NCI-H524 (cell line): ENCODE measurements at places on chromosomes 6 and 20.
A peak's percentile ranks its signal among the peaks of the same experiment; 100 is the strongest.

- DNase-seq: peak; percentile 42
These were observed 7.6 kb downstream of the NKAIN4 start for GRCh38 chr20:63246490-63247288.

- DNase-seq: no peak
These were observed 4.5 kb downstream of the DPM1 start for GRCh38 chr20:50953821-50954220.

- DNase-seq: no peak
These were observed 125.9 kb downstream of the KIF6 start for GRCh38 chr6:39599341-39599740.

- no peak for DNase-seq
These were observed 671.8 kb downstream of the QKI start for GRCh38 chr6:164086076-164086887.

- DNase-seq: no peak
These were observed 54.2 kb downstream of the OGFRL1 start for GRCh38 chr6:71342772-71343171.

- DNase-seq: no peak
These were observed 10.2 kb downstream of the DNPH1 start for GRCh38 chr6:43219119-43219518.

DNA sequence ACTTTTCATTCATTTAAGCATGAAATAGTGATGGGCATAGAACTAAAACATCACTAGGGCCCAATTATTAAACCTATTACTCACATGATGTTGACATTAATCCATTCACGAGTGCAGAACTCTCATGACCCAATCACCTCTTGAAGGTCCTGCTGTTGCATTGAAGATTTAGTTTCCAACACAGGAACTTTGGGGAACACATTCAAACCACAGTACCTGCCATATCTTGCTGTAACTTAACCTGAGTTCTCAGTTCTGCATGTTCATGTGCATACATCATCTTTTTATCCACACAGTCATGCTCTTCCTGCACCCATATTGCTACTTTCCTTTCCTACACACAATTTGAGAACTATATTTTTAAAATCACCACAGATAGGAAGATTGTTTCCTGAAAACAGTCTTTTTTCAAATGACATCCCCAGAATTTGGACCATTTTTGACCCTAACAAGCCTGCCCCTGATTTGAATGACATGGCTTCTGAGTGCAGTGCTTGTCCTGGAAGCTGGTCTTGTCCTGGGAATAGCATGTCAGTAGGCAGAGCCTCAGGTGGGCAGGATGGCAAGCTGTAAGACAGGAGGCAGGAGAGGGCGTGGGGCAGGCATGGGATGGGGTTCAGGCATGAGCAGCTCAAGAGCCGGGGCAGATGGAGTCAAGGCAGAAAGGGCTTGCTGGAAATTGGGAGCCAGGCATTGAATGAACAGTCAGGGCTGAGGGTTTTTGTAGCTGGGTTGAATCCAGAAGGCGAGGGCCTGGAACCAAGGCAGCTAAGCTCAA, 49.2 kb upstream of the FOXC1 start:
- no peak for DNase-seq

- no peak for DNase-seq
These were observed 1.1 kb upstream of the MAP3K5 start for GRCh38 chr6:136793363-136793762.

DNA sequence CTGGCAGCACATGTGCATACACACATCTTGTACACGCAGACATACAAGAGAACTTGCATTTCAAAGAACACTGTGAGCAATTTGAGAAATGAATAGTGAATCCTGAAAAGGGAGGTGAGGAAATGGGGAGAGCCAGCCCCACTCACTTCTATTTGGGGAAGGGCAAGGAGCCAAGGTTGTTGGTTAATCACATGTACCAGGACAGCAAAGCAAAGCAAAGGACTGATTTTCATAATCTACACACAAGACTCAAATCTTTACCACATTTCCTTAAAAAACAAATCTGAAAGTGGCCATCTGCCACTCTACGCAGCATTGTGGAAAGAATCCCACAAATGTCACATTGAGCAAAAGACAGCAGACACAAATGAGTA, 35.0 kb upstream of the KIF16B start:
- DNase-seq: no peak

DNA sequence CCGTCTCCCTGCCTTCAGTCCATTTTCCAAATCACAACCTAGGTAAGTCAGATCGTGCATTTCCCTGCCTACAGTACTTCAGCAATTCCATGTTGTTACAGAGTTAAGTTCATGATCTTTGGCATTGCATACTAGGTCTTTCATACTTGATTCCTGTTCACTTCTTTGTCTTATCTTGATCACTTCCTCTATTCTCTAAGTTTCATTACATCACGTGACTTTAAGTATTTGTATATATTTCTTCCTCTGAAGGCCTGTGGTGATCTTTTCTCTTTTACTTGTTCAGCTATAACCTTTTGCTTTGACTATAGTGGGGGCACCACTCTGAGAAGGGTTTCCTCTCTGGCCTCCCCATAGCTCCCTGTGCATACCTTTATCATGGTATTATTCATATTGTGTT, 100.2 kb downstream of the TRMT11 start:
- DNase-seq: no peak

DNA sequence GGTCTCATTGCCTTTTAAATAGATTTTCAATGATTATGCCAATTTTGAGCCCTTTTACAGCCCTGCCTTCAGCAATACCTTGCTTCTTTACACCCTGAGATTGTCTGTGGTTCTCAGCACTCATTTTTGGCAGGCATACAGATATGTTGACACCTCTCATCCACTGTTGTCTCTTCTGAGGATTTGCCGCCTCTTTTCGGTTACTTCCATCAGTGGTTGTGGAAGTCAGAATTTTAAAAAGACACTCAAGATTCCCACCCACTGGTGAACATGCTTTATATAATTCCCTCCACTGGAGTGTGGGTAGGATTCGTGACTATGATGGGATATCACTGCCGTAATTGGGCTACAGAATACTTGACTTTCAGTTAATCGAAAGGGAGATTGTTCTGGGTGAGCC, 37.4 kb upstream of the KIF13A start:
- no peak for DNase-seq

DNA sequence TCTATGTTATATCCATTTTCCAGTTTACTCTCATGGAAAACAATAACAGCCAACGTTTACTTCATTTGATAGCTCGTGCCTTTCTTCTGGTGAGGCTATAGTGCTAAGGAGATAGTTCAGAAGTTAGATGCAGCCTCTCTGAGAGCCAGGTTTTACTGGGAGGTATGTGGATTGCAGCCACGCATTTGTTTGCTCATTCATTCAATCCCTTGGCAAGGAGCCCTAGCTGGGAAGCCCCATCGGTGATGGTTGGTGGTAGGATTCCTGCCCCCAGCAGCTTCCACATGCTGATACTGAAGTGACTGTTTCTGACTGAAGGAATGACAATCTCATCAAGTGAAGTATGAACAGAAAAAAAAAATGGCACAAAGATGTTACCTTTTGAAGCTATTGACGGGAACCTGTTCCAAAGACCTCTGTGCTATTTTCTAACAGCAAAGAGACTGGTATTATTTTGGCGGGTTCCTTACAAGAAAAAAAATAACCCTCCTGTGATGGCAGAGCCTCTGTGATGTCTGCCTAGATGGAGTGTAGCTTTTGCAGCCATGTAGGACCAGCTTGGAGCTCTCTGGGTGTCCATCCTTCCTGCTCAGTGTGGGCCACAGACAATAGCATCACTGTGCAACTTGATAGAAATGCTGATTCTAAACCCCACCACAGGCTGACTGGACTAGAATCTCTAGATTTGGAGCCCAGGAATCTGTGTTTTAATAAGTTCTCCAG, 30.6 kb downstream of the SNAP25 start:
- no peak for DNase-seq

DNA sequence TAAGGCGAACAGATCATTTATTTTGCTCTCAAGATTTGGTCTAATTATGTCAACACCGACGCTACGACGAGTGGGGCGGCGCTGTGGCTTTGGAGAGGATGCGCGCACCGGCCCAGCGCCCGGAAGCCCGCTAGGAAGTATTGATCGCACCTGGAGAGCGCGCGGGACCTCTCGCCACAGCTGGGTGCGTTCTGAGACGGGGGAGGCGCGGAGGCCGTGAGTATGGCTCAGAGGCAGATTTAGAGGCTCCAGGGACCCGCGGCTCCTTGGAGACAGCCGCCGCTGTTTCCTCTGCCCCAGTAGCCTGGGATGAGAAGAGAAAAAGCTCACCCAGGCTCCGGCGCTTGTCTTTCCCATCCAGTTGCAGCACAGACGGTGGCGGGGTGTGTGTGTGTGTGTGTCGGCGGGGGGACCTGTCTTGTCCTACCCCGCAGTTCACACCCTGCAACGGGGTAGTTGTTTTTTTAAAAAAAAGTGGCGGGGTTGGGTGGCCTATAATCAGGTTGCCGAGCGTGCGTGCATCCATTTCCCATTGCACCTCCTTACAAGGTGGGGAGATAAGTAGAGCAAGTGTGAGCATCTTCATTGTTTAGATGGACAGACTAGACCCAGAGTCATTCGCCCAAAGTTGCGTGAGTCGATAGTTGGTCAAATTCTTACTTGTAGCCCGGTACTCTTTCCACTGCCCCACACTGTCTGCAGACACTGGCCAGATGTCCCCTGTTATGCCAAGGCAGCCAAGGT, 11.2 kb downstream of the TFAP2D start:
- DNase-seq: no peak

GRCh38 chr6:121940728-121941127, 458.7 kb upstream of the HSF2 start:
- DNase-seq: no peak

- DNase-seq: no peak
These were observed 71.6 kb downstream of the COL9A1 start for GRCh38 chr6:70231311-70231710.
